ENCODE measurements at places on chromosomes 2 and 18.

DNA sequence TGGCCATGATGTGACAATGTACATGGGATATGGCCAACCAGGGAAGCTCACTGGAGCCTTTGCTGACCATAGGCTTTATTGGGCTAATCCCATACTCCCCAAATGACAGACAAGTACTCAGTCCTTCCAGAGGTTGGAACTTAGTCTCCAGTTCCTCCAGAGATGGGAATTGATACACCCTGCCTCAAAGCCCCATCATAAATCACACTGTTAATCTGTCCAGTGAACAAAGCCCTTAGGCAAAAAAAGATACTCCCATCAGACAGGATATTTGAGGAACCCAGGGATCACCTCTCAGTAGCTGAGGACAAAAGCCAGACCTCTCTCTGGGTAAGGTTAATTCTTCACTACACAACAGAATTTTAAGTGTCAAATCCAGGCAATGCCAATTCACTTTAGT lies 247.5 kb upstream of the CDH20 start:
- no peak for DNase-seq

GRCh38 chr2:52526735-52527134 lies 1240.9 kb upstream of the CHAC2 start:
- DNase-seq: no peak

GRCh38 chr2:121201796-121202195 lies 83.2 kb downstream of the TFCP2L1 start:
- DNase-seq: no peak

GRCh38 chr2:120283649-120284048 lies 31.0 kb downstream of the RALB start:
- DNase-seq: no peak

- DNase-seq: no peak
Observed at GRCh38 chr2:221451862-221452788, 120.0 kb downstream of the EPHA4 start.

DNA sequence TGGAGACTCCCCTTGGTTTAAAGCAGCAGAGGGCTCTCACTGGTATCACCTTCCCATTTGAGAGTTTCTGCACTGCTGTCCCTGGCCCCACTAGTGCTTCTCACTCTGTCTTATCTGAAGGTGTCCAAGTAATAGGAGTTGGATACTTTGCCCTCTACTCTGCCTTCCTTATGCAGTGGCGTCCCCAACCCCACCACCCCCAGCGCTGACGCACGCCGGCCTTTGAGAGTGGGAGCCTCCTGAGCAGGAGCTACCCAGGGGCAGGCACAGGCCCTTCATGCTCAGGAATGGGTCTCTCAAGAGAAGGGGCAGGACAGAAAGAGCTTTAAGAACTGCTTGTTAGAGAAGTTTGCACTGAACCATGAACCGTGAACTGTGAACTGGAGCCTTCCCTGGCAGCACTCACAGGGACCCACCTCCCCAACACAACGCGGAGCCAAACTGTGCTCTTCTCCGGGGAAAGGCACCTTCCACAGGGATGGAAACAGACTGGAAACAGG lies 3.3 kb downstream of the CIB4 start:
- DNase-seq: no peak

GRCh38 chr2:133498662-133499585 lies 69.3 kb downstream of the NCKAP5 start:
- DNase-seq: peak; percentile 71

- DNase-seq: no peak
Observed at GRCh38 chr2:127810156-127810618, 784 bp downstream of the WDR33 start.

DNA sequence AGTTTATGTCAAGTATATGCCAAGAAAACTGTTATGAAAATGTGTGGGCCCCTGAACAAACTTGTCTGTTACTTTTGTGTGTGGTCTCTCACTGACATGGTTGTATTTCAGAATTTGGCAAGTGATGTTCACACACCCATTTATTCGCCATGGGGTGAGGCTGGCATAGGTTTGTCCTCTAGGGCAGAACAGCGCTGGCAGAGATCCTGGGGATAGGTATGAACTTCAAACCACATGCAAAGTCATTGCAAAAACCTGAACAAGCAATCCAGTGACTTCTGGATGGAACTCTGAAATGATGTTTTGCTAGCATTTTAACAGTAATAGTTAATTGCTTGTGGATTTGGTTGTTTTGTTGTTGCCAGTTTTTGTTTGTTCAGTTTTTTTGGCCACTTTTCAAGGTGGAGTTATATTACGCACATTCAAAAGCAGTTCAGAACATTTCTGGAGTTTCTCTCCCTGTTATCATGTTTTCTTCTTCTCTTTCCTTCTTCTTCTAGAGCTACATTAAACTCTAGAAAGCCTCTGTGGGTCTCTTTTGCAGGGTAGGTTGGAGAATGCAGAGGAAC lies 78.5 kb downstream of the MDH1 start:
- no peak for DNase-seq

- DNase-seq: no peak
Observed at GRCh38 chr2:218429911-218430692, 11.2 kb downstream of the VIL1 start.

GRCh38 chr2:178915423-178916173 lies 108.4 kb upstream of the TTN start:
- no peak for DNase-seq

GRCh38 chr2:195513119-195513518 lies 143.9 kb upstream of the SLC39A10 start:
- no peak for DNase-seq

DNA sequence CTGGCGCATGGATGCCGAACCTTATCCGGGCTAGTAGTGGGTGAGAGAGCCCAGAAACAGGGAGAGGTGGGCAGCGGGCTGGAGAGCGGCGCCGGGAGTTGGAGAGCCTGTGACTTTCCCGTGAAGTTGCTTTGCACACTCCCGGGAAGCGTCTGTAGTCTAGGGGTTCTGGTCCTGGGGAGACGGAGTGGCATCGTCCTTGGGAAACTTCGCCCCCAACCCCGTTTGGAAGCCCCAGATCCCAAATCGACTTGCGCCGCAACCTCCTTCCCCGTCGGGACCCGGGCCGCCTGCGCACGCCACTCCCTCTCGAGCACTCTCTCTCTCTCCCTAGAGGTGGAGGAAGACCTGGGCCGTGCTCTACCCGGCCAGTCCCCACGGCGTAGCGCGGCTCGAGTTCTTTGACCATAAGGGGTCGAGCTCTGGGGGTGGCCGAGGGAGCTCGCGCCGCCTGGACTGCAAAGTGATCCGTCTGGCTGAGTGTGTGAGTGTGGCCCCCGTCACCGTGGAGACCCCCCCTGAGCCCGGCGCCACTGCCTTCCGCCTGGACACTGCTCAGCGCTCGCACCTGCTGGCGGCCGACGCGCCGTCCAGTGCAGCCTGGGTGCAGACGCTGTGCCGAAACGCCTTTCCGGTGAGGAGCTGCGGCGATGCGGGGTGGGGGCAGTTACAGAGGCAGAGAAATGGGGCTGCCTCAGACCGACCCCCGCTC lies 456 bp downstream of the DOK1 start:
- DNase-seq: peak; percentile 68

GRCh38 chr2:16973586-16974286 lies 308.1 kb upstream of the CYRIA start:
- no peak for DNase-seq

DNA sequence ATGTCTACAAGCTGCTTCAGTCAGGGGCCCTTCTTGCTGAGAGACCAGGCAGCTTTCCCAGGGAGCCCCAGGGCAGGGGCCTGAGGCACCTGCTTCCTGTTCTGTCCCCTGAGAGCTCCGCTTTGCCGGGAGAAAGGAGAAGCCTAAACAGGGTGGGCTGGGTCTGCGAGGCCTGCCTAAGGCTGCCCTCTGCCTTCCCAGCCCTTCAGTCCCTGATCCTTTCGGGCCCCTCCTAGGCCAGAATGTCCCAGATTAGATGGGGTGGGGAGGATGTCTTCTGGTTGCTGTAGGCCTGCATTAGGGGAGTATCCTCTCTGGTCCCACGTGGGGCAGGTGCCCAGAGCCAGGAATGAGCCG lies 72.4 kb downstream of the TGOLN2 start:
- no peak for DNase-seq
